Airway epithelial cell (primary cell): ENCODE measurements at places on chromosomes 4 and X. TPM values are rescaled to one million over a fixed set of nuclear protein-coding genes. Genes with fewer than 3 reads are reported as not detected.

The PDGFC gene
- 19.8 and 20.6 TPM in 2 replicates for total RNA-seq

The RBM47 gene
- total RNA-seq = 32.1 and 44.1 TPM in 2 replicates

The SLC6A14 gene
- total RNA-seq = 37.3 and 54.2 TPM in 2 replicates

The H2AZ1 gene
- total RNA-seq = 488 and 503 TPM in 2 replicates

The PLP1 gene
- not detected in 2 replicates for total RNA-seq

The SH2D1A gene
- not detected in 2 replicates for total RNA-seq

The BTC gene
- 0.33 and 0.71 TPM in 2 replicates for total RNA-seq

The DMP1 gene
- total RNA-seq = not detected in 2 replicates

The SLC9A6 gene
- 12.0 and 15.2 TPM in 2 replicates for total RNA-seq

The TKTL1 gene
- not detected in 2 replicates for total RNA-seq

The RS1 gene
- not detected in 2 replicates for total RNA-seq

The PSMD10 gene
- 50.7 and 54.9 TPM in 2 replicates for total RNA-seq

The MTMR8 gene
- total RNA-seq = 0.49 TPM in 1 of 2 replicates, not detected in the other

The FAM9C gene
- total RNA-seq = not detected in 2 replicates

The C4orf33 gene
- total RNA-seq = 7.8 and 20.2 TPM in 2 replicates

The TCEAL9 gene
- 79.0 and 99.5 TPM in 2 replicates for total RNA-seq

The DRP2 gene
- total RNA-seq = under 0.01 and 0.09 TPM in 2 replicates

The NBDY gene
- 23.0 and 36.7 TPM in 2 replicates for total RNA-seq

The MAGEA2 gene
- total RNA-seq = not detected in 2 replicates

The GAGE12H gene
- total RNA-seq = not detected in 2 replicates

The PDE6B gene
- total RNA-seq = not detected in 2 replicates

The SEC31A gene
- total RNA-seq = 71.9 and 108 TPM in 2 replicates

The RADX gene
- total RNA-seq = 2.2 and 2.3 TPM in 2 replicates

The DOCK11 gene
- 0.09 and 0.28 TPM in 2 replicates for total RNA-seq

The RNF150 gene
- total RNA-seq = 0.37 and 0.63 TPM in 2 replicates

The SMR3B gene
- not detected in 2 replicates for total RNA-seq

The PLK4 gene
- 9.7 and 13.1 TPM in 2 replicates for total RNA-seq

The RPS6KA6 gene
- 1.7 and 3.8 TPM in 2 replicates for total RNA-seq

The TCEAL6 gene
- total RNA-seq = not detected in 2 replicates

The CT45A3 gene
- total RNA-seq = not detected in 2 replicates

The TRPC5OS gene
- total RNA-seq = not detected in 2 replicates
